ENCODE measurements at places on chromosomes 6 and 20.
A peak's percentile ranks its signal among the peaks of the same experiment; 100 is the strongest.

GRCh38 chr6:36820700-36821580 lies 18.3 kb downstream of the CPNE5 start:
- DNase-seq = no peak

GRCh38 chr6:38169977-38170526 lies 350.5 kb downstream of the ZFAND3 start:
- no peak for DNase-seq

DNA sequence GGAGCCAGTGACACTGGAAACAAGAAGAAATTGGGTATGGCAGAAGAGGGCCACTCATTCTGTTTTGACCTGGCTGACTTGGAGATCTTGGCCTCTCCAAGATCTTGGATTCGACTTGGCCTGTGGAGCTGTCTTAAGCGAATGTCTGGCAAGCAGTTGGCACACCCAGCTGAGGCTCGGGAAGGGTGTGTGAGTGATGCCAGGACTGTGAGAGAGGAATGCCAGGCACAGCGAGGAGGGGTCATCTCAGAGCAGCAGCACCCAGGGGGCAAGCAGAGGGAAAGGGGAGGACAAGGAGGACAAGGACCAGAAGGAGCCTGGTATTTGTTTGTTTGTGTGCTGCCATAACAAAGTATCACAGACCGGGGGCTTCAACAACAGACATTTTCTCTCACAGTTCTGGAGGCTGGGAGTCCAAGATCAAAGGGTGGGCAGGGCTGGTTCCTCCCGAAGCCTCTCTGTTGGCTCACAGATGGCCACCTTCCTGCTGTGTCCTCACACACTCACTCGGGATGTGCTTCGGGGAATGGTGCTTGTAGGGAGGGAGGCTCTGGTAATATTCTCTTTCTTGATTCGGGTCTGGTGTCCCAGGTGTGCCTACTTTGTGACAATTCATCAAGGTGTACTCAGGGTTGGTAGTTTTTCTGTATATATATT lies 33.0 kb downstream of the RPP40 start:
- DNase-seq = no peak

GRCh38 chr6:42565823-42566613 lies 2.2 kb downstream of the UBR2 start:
- no peak for DNase-seq

DNA sequence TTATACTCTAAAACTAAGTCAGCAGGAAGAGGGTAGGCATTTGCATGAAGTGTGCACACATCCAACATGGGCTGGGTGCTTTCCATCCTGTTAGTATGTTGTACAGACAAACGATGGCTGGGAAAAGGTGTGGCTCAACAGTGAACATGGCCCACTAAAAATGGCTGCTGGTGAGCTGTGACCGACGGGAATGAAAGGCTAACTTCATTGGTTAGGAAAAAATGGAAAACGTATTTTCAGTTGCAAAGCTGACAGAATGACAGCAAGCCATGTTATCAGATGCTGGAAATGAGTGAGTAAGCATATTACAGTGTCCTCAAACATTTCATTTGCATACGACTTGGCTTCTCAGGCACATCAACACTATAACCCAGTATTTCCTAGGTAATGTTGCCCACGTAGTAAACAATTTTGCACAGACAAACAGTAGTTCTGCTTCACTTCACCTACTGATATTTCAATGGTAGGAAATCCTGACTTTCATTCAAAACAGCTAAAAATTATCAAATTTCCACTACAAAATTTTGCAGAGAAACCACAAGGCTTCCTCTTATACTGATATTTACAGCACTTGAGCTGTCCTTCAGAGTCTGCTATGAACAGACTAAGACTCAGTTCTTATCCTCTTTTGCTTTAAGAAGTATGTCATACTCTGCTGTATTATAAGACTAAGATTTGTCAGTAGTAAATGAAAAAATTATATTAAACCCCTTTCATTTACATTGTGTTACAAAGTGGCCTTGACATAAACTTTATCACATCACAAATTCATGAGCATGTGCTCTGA lies 98.9 kb downstream of the IRF4 start:
- no peak for DNase-seq

GRCh38 chr20:11499101-11499634 lies 418.5 kb upstream of the BTBD3 start:
- no peak for DNase-seq

GRCh38 chr20:24998631-24999445 lies 6.3 kb upstream of the APMAP start:
- DNase-seq = no peak

GRCh38 chr6:1840491-1841121 lies 230.9 kb downstream of the FOXC1 start:
- DNase-seq = no peak

DNA sequence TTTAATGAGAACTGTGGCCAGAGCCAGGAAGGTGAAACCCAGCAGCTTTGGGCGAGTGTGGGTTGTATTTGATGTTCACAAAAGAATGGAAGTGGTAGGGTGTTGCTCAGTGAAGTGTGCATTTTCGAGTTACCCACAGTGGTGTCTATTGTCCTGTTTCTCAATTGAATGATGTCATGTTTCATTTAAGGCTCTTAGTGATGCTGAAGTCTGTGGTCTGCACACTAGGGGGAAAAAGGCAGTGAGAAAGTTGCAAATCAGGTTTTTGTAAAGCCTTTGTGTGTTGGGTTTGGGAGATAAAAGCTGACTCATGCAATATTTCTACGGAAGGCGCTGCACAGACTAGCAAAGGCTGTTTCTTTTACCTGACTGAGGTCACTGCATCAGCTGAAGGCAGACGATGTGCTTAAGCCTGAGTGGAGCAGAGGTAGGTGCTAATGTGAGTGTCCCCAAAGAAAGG lies 121.1 kb downstream of the PLEKHG1 start:
- no peak for DNase-seq

- no peak for DNase-seq
Observed at GRCh38 chr6:113178349-113178748, 678.8 kb upstream of the MARCKS start.

DNA sequence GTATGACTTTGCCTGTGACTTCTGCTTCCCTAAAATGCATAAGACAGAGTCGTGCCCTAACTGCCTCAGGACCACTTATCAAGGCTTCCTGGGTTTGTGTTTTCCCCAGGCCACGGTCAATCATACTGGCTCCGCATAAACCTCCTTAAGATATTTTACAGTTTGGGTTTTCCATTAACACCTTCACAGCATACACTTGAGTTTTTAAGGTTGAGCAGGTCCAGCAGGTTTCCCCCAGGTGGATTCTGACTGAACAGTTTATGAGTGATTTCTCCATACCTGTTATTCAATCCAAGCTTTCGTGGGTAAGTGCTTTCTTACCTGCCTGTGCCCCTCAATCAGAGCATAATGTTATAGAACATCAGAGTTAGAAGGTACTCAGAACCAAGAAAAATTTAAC lies 39.3 kb downstream of the NINL start:
- no peak for DNase-seq

- DNase-seq = no peak
Observed at GRCh38 chr20:56343861-56344381, 14.9 kb upstream of the FAM210B start.

DNA sequence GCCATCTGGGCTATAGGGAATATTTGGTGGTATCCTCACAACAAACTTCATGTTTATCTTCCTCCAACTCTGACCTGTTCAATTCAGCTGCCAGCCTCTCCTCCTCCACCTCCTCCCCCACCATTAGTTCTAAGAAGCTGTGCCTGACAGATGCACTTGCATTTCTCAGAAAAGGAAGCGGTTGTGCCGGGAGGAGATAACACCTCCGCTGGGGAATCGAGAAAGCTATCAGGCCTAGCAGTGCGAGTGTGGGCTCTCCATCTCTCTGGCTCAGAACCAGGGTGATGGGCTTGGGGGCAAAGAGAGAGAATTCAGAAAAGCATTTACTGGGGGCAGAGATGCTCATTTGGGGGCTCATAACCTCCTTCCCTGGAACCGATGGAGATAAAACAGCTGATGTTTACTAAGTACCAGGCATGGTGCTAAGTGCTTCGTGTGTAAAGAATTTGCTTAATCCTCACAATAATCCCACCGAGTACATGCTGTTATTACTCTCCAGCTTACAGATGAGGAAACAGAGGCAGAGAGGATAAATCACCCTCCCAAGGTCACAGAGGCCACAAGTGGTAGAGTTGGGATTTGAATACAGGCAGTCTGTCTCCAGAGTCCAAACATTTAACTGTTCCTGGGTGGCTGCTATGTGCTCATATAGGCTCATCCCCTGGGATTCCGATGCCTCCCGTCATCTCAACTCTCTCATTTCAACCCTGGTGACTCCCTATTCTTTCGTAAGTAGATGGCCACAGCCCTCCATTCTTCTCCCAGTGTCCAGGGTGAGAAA lies 38.3 kb downstream of the COX4I2 start:
- peak; percentile 40 for DNase-seq
